Hypothalamus (tissue), 51 donors: ENCODE measurements at places on chromosomes 6 and 20.

- DNase-seq = no peak
Observed at GRCh38 chr20:9945408-9945807, 89.4 kb upstream of the ANKEF1 start.

- no peak for DNase-seq
Observed at GRCh38 chr6:42224222-42225028, 6.8 kb upstream of the MRPS10 start.

- DNase-seq = no peak
Observed at GRCh38 chr6:21438237-21438985, 155.1 kb upstream of the SOX4 start.

- DNase-seq = no peak
Observed at GRCh38 chr6:143449714-143450452, 612 bp downstream of the ADAT2 start.

GRCh38 chr6:144469144-144469575, 184.0 kb downstream of the UTRN start:
- no peak for DNase-seq
